ENCODE measurements at places on chromosomes 7 and 10. TPM values are rescaled to one million over a fixed set of nuclear protein-coding genes. Genes with fewer than 3 reads are reported as not detected.
A peak's percentile ranks its signal among the peaks of the same experiment; 100 is the strongest.

OLAH gene
- not detected for total RNA-seq

GRCh38 chr10:7412928-7413282, 2.1 kb upstream of the SFMBT2 start:
- H3K4me1 ChIP-seq = peaks cover 34% of the 10 kb centered on the region
- H3K27ac ChIP-seq = no peak overlapping the region
- peak overlapping the region; percentile 87 for H3K4me3 ChIP-seq
- peaks cover 13% of the 10 kb centered on the region for H3K27me3 ChIP-seq

VAX1 gene
- total RNA-seq = not detected

- H3K36me3 ChIP-seq = no peaks in the 10 kb centered on the region
- H3K4me1 ChIP-seq = no peaks in the 10 kb centered on the region
- H3K27ac ChIP-seq = no peak overlapping the region
- DNase-seq = no peak
- no peak overlapping the region for H3K4me3 ChIP-seq
These were observed 20.6 kb upstream of the CHCHD3 start for GRCh38 chr7:133102276-133103060.
